LHCN-M2 (cell line): ENCODE measurements at places on chromosomes 12 and 14.
A peak's percentile ranks its signal among the peaks of the same experiment; 100 is the strongest.

DNA sequence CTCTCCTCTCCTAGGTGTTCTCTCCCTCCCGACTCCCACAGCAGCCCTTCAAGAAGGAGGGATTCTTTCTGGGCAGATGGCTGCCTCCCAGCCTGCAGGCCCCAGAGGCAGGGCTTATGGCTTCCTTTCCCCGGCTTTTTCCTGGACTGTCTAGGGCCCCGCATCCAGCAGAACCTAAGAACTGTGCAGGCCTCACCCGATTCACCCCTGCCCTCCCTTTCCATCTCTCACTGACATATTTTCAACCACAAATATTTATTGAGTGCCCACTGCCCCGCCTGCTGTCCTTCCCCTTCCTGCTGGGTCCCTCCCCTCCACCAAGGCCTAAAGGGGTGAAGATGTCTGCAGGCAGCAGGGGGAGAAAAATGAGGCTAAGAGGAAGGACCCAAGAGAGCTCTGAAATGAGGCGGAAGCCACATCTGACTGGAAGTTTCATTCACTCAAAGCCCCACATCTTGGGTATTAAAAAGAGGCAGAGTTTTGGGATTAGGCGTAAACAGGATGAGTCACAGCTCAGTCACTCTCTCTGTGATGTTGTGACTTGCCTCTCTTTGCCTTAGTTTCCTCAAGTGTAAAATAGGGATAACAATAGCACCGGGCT, 2.9 kb downstream of the SCNN1A start:
- peak; percentile 94 for DNase-seq

GRCh38 chr14:91977884-91978283, 30.4 kb upstream of the FBLN5 start:
- DNase-seq: no peak

DNA sequence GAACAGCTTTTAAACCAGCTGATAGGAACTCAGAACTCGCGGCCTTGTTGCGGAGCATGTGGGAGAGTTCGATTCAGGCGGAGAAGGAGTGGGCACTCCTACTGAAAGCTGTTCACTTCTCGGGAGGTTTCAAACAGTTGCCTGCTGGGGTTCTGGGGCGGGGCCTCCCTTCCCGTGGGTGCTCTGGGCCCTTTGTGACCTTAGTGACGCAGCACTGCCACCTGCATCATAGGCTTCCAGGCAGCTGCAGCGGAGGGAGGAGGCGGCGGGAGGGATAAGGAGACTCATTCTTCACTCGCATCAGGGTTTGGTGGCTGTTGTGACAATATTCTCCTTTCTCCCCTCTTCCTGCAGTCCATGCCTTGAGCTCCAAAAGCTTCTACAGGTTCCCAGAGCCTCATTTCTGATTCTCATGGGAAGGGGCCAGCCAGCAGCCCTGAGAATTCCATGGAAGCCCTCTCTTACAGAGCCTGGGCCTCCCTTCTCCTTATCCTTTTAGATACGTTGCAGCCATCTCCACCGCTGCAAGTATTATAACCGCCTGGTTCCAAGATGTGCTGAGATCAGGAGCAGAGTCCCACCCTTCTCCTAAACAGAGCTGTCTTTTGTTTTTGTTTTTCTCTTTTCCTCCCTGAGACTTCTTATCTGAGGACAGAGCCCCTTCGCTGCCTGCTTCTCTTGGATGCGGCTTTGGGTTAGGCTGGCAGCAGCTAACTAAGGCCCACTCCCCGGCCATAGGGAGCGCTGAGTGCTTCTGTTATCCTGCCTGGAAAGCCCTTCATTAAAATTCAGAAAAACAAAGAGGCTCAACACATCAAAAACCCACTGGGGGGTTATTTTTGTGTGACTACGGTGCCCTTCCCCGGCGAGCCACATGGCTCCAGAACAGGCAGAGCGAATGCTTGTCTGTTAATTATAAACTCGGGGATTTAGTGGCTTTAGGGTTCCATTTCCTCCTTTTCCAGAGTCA, 67.6 kb upstream of the GPATCH2L start:
- no peak for DNase-seq

- peak; percentile 73 for DNase-seq
These were observed 319.9 kb downstream of the AEBP2 start for GRCh38 chr12:19759227-19759626.

DNA sequence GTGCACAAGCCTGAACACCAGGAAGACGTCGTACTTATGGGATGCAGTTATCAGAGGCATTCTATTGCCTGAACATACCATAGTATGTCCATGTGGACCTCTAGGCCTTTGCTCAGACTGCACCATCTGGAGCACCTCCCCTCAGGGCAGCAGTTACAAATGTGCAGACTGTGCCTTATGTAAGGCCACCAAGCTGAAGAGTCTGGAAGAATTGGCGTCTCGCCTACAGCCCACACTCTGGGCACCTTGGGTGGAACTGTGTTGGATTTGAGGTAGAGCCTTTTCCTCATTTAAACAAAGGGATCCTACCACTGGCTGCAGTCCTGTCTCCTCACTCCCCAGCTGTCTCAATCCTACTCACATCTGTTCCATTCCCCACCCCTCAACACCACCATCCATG, 204.3 kb upstream of the FRMD6 start:
- no peak for DNase-seq

GRCh38 chr12:124498275-124499189, 68.9 kb downstream of the NCOR2 start:
- DNase-seq: peak; percentile 74

GRCh38 chr14:73476451-73476931, 14.2 kb upstream of the RIOX1 start:
- no peak for DNase-seq

- DNase-seq: no peak
These were observed 35.6 kb upstream of the CMKLR1 start for GRCh38 chr12:108374596-108375320.

DNA sequence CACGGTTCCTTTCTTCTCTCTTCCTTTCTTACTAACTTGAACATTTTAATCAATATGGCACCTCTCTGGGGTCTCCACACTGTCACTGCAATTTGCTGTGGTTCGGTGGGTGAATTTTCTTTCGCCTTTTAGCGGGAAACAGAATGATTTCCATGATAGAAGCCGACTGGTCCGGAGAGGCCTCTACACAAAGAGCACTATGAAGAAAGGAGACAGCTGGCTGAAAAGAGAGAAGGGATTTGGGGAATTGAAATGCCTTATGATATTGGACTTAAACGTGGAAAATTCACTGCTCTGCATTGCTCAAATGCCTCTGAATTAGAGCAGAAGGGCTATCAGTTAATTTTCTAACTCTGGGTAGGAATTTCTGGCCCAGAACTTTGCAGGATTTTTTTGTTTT, 55.9 kb downstream of the KCNA5 start:
- no peak for DNase-seq

- DNase-seq: no peak
These were observed 268.1 kb downstream of the FBXL14 start for GRCh38 chr12:1326258-1326657.

GRCh38 chr14:101007004-101007614, 103.6 kb upstream of the RTL1 start:
- DNase-seq: no peak

GRCh38 chr14:80211153-80212022, at the start of gene DIO2:
DIO2 (minus strand) TSS chr14:80211504; CDS start chr14:80211472, 32 bp downstream.
- DNase-seq: peak; percentile 70

GRCh38 chr14:71289536-71289935, 382.3 kb downstream of the PCNX1 start:
- DNase-seq: no peak

DNA sequence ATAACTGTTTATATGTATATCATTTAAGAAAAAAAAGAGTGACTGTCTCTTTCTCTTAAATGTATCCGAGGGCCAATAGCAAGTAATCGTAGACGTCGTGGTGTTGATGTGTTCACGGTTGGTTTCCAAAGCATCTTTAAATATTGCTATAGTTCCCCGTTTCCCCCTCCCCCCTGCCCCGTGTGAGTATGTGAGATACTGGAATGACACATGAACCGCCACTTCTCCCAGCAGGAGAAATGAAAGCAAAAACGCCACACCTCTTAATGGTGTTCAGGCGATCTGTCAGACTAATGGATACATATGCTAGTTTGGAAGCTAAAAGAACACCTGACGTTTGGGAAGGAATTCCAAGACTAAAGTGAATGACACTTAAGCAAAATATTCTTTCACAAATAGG, 258.3 kb downstream of the FOXN3 start:
- no peak for DNase-seq

DNA sequence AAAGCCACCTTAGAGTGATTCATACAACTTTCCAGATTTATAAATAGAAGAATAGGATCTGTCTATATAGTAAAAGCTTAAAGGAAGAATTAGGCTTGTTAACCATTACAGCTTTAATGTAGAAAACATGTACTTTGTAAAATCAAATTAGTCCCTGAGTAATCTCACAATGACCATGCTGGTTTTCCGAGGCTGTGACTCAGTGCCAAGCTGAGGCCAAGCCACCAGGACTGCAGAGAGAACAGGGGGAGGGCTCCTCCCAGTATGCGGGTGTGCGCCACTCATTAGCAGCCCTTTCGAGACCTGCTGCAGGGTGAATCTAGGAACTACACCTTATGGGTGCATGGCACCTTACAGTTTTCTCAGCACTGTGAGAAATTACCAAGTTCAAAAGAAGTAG, 167.0 kb downstream of the EFCAB11 start:
- DNase-seq: peak; percentile 21

DNA sequence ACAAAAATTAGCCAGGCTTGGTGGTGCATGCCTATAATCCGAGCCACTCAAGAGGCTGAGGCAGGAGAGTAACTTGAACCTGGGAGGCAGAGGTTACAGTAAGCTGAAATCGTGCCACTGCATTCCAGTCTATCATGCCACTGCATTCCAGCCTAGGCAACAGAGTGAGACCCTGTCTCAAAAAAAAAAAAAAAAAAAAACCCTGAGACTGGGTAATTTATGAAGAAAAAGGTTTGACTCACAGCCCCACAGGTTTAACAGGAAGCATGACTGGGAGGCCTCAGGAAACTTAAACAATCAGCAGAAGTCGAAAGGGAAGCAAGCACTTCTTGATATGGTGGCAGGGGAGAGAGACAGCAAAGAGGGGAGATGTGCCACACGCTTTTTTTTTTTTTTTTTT, 123.2 kb downstream of the GXYLT1 start:
- no peak for DNase-seq

- no peak for DNase-seq
These were observed 19.9 kb upstream of the GPR68 start for GRCh38 chr14:91264151-91265150.

DNA sequence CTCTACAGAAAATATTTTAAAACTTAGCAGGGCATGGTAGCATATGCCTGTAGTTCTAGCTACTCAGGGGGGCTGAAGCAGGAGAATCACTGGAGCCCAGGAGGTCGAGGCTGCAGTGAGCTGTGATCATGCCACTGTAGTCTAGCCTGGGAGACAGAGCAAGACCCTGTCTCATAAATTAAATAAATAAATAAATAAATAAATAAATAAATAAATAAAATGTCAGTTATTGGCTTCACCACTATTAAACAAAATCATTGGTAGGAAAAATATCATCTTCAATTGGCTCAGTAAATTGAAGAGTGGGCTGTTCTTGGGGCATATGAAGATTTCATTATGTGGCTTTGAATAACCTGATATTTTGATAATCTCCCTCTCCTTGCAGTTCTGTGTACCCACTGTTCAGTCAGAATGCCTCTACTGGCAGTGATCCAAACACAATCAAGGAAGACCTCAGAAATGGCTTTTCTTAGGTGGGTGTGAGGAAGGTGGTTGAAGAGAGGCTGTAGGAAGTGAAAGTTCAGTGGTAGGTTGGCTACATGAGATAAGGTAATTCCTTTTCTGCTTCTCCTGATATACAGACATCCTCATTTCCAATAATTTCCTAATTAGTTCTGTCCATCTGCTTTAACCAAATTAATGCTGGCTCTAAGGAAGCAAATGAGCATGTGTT, 175.8 kb downstream of the MSRB3 start:
- no peak for DNase-seq

DNA sequence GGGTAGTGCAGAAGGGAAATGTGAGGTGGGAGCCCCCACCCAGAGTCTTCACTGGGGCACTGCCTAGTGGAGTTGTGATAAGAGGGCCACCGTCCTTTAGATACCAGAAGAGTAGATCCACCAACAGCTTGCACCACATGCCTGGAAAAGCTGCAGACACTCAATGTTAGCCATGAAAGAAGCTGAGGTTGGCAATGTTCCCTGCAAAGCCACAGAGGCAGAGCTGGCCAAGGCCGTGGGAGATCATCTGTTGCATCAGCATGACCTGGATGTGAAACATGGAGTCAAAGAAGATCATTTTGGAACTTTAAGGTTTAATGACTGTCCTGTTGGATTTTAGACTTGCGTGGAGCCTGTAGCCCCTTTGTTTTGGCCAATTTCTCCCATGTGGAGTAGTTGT, 468.4 kb upstream of the FOXG1 start:
- DNase-seq: peak; percentile 32

DNA sequence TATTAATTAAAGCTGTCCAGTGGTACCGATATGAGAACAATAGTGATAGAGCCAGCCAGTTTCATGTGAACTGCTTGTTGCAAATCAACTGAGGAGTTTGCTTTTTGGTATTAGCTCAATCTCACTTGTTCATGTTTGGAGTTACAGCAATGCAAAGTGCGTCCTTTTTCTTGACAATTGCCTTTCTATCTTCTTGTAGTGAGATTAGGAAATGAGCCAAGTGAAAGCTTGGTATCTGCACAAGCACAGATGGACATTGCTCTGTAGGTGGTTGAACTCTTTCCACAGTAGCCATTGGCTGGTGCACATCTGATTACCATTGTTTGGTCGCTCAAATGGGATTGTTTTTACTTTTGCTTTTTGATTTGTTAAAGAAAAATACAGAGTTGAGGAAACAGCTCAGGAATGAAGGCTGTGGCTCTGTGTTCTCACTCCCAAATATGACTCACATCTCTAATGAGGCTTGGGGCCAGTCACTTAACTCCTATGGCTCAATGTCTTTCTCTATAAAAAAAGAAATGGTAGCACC, 241.4 kb downstream of the BMP4 start:
- peak; percentile 71 for DNase-seq

GRCh38 chr12:98679611-98680005, 34.5 kb downstream of the APAF1 start:
- no peak for DNase-seq
